ENCODE measurements at places on chromosomes 13 and 19.

- DNase-seq = no peak
These were observed 41.6 kb downstream of the RFX2 start for GRCh38 chr19:6068711-6069110.

- peak; percentile 47 for DNase-seq
These were observed at the start of gene CGB7 for GRCh38 chr19:49057636-49058234. TSS of gene CGB7 (minus strand) at chr19:49057749. CDS start at chr19:49055375, 2,374 bp downstream.

DNA sequence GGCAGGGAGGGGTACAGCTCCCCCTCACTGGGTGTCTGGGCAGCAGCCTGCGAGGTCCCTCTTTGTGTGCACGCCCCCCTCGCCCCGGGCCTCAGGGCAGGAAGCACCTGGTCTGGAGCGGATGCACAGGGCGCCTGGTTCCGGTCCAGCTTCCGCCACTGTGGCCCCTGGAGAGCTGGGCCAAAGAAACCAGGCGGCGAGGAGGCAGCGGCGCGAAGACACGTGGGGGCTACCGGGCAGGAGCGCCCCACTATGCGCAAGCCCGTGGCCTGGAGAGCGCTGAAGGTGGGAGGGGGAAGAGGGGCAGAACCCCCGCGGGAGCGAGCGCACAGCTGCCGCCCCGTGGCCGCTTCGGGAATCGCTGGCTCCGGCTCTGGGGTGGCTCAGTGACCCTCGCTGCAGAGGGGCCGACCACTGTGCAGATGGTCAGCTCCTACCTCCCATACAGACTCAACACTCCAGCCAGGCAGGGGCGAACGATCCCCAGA lies 1.7 kb upstream of the LYL1 start:
- DNase-seq = peak; percentile 73

- DNase-seq = no peak
These were observed 15.3 kb downstream of the ZNF574 start for GRCh38 chr19:42091300-42091699.

GRCh38 chr13:42102961-42103865 lies 54.8 kb downstream of the DGKH start:
- DNase-seq = no peak

DNA sequence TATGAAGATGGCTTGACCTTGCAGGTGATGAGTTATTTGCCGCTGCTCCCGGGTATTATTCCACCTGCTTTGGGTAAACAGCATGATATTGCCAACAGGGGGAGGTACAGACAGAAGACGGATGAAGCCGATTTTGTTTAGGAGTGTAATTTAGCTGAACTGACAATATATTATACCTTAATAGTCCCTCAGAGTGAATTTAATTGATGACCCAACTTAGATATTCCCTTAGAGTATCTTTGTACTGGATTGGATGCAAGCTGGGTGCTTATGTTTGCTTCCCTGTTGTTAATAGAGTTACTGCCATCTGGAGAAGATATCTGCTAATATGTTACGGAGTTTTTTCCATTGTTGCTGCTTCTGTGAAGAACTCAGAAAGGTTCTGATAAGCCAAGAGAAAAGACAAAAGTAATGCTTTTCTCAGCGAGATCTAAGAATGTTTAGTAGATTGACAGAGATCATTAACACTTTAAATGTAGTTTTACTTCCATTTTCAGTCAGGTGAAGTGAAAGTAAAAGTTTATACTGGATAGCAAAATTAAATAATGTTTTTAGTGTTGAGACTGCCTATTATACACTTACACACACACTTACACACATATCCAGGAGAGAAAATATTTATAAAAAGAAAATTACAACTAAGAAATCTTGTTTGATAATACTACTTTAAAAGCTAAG lies 2220.8 kb upstream of the PCDH20 start:
- no peak for DNase-seq
